ENCODE measurements at places on chromosomes 16 and 17.

- no peak for DNase-seq
Measured at GRCh38 chr16:8956265-8957062, 7.2 kb downstream of the USP7 start.

DNA sequence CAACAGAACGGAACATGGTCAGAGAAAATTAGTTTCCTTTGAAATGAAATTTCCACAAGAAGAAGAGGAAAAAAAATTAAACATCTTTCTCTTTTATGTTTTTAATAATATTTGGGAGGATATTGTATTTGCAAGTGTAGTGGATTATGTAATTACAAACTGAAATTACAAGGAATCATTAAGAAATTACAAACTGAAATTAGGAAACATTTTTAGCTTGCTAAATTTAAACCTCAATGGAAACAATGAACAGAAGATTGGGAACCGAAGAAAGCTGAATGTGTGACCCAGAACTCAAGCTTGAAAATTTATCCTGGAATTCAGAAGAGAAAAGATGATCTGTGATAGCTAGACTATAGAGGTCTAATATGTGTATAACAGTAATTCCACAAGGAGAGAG lies 4.4 kb upstream of the PIK3R5 start:
- DNase-seq = no peak

- no peak for DNase-seq
Measured at GRCh38 chr17:9875441-9875840, 29.6 kb downstream of the RCVRN start.

GRCh38 chr17:7114875-7115614 lies 423 bp upstream of the ASGR2 start:
- DNase-seq = no peak

DNA sequence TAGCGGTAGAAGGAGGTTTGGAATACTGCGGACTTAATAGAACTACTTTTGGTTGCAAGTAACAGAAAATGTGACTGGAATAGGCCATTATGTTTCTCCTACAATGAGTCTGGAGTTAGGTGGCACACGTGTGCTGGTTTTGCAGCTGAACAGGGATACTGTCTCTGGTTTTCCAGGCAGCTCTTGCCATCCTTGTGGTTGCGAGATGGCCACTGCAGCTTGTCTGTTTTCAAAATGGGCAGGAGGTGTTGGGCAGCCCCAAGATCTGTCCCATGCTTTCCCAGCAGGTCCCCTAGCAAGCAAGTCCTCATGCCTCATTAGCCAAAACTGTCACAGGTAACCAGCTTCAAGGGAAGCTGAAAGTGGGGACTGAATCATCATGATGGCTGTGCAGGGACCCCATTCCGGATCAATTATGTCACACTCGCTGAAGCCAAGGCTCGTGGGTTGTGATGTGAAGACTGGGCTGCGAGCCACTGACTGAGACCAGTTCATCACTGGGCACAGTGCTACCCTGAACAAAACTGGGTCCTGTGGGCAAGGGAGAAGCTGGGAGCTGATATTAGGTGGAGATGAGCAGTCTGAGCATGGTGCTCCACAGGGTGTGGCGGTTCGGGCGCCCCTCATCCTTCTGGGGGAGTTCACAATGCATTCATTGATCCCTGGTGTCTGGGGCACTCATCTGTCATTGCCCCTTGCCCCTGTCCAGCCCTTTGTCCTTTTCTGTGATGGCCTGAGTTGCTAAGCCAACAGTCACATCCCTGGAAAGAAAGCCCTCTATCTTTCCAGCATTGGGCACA lies 82.1 kb downstream of the KSR1 start:
- DNase-seq = no peak

GRCh38 chr17:36705874-36706731 lies 104.7 kb downstream of the MRM1 start:
- no peak for DNase-seq

GRCh38 chr16:26712876-26713275 lies 353.9 kb upstream of the C16orf82 start:
- no peak for DNase-seq
